ENCODE measurements at places on chromosomes 2 and 18.

DNA sequence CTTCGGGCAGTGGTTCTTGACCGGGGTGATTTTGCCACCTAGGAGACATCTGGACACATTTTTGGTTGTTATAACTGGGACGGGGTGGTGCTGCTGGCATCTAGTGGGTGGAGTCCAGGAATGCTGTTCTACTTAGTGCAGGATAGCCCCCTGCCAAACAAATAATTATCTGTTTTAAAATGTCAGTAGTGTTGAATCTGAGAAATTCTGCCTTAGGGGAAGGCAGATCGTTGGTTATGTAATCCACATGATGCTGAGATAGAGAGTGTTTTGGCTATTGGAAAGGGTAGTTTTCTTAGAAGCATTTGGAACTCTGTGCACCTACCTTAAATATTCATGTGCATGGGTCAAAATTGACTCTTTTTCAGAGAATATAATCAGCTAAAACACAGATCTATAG, 199.0 kb downstream of the TPGS2 start:
- no peak for DNase-seq

- DNase-seq, result no peak
Measured at GRCh38 chr2:85704800-85705679, 10.9 kb downstream of the GNLY start.

GRCh38 chr2:58350484-58350883, 109.4 kb upstream of the FANCL start:
- DNase-seq, result no peak

GRCh38 chr18:48798334-48799245, 152.2 kb downstream of the SMAD7 start:
- DNase-seq, result no peak

DNA sequence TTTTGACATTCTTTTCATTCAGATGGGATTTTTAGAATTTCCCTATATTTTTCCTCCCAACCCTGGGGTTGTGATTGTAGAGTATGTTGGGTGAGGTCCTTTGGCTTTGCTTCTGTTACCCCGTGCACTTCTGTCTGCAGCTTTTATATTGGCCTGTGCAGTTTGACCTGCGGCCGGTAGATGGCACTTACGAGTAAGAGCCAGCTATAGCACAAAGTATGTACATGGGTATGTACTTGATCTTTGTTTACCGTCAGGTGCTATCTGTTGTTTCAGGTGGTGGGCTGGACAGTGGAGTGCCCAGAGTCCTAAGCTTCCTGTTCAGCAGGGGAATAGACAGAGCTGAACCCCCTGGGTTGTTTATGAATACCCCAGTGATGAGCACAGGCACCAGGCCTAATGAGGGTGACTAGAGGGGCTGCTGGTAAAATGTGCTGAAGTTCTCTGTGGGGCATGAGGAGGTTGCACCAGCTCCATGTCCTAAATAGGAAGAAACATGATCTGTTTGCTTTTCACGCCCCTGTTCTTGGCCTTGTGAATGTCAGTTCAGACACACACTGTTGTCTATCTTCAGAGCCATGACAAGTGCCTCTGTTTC, 58.9 kb upstream of the THUMPD2 start:
- peak; percentile 61 for DNase-seq

- no peak for DNase-seq
Measured at GRCh38 chr2:77387324-77387723, 134.9 kb downstream of the LRRTM4 start.

DNA sequence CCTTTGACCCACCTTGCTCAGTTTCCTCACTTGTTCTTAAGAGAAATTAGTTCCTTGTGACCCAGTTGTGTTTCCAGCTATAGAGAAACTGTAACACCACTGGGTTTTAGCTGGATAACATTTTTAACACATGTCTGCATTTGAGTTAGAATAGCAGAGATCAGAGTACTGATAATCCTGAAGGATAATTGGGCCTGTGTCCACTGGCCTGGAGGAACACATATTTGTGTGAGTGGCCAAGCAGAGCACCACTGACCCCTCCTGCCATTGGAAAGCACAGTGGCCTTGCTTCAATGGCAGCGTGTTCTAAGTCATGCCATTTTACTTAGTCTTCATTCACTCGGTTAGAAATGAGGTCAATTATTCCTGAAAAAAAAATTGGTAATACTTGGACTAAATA, 42.6 kb downstream of the PKP4 start:
- no peak for DNase-seq

DNA sequence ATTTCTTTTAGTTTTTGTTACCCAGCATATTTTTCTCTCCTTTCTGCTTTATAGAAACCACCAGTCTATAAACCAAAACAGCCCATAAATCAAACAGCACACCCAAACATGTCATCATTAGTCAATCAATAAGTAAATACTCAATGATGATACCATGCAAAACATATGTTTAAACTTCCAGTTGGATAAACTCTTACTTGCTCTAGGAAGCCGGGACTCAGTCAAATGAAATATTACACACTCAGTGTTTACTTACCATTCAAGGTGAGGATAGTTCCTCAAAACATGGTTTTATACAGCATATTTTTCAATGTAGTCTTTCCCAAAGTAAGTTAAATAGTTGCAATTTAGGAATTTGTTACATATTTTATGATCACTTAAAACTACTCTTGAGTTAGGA, 343.6 kb upstream of the NXPH2 start:
- DNase-seq, result no peak

DNA sequence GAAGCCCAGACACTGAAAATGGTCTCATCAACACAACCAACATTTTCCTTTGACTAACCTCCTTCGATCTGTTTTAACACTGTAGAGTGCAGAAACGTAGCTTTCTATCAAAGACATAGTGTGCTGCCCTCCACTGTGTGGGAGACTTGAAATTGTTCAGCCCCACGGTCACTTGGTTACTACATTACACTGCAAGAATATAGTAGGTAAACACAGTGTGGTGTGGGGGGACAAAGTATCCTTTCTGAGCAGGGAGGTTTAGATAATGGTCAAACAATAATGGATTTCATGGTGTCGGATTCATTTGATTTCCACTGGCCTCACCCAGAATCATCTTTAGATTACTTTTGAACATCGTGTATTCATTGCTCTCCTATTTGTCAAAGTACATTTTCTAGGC, 181.0 kb downstream of the ERBB4 start:
- no peak for DNase-seq

GRCh38 chr18:44195394-44196140, 485.1 kb upstream of the SETBP1 start:
- DNase-seq, result peak; percentile 8

GRCh38 chr2:37558623-37559022, 112.8 kb downstream of the CDC42EP3 start:
- DNase-seq, result no peak

DNA sequence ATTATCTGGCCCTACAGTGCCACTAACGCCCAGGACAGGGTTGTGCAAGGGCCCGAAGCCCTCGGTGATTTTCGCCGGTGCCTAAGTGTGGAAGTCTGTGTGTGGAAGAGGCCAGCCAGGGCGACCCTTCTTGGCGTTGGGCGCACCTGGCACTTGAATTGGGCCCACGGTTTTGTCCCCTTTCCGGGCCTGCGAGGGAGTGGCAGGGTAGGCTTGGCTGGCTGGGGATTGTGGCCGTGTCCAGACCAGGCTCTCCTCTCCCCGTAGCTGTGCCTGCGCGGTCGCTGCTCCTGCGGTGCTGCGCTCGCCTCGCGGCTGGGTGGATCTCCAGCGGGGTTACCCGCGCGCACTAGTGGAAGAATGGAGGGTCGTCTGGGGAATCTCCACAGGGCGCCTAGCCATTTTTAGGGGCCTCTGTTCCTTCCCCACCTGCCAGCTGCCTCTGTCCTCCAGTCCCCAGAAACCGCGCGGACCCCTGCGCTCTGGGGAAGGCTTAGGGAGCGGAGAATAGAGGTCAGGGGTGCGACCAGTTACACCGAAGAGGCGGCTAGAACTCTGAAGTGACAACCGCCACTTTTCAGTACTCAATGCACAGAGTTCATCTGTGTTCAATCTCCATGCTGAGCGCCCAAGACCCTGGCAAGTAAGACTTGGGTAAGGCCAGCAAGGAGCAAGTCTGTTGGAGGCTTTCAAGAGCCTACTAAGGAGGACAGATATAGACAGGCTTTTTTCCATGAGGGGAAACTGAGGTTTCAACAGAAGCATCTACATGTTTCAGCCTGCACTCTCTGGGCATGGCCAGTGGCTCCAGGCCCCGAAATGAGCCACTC, 16.0 kb downstream of the EVX2 start:
- DNase-seq, result no peak

GRCh38 chr2:208984376-208985090, 439.3 kb upstream of the MAP2 start:
- DNase-seq, result peak; percentile 42

- DNase-seq, result peak; percentile 11
Measured at GRCh38 chr2:111049792-111050640, 70.7 kb upstream of the BCL2L11 start.

- no peak for DNase-seq
Measured at GRCh38 chr2:26924731-26925099, 45.7 kb upstream of the MAPRE3 start.

DNA sequence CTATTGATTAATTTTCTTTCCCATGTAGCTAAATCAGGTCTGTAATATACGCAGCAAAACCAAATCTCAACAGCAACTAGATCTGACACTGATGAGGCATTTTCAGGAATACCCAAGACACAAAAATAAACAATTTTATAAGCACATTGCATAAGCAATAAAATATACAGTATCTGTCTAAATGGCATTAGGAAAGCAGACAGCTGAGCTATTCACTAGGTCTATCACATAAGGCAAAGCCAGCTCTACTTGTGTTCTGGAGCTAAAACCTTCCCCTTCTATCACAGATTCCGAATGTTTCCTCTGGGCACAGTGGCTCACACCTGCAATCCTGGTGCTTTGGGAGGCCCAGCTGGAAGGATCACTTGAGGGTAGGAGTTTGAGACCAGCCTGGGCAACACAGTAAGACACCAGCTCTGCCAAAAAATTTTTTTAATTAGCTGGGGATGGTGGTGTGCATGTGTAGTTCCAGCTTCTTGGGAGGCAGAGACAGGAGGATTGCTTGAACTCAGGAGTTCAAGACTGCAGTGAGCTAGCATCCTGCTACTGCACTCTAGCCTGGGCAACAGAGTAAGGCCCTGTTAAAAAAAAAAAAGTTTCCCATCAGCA, 21.1 kb downstream of the PTPN2 start:
- DNase-seq, result no peak

DNA sequence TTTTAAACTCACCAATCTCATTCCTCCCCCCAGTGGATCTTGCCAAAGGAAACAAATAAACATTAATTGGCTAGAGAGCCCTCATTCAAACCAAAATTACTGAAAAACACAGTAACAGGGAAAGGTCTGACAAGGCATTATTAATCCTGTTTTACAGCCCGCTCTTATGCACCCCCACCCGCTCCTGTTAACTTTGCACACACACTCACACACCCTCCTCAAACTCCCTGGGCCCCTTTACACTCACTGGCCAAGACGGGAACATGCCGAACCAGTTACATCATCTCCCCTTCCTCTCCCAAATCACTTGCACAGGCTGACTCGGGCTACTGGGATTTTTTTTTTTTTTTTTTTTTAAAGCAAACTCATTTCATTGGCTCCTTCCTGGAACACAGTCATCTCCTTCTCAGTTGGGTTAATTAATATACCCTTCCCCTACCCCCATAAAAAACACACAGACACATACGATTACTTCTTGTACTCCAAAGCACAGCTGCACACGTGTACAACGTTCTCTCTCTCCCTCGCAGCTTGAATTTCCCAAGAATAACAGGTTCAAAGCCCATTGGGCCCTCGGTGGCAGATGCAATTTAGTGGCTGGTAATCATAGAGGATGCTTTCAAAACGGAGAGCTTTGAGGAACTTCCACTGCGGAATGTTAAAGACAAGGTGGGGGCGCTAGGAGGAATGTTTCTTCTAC, 31.8 kb downstream of the KLF7 start:
- peak; percentile 78 for DNase-seq

DNA sequence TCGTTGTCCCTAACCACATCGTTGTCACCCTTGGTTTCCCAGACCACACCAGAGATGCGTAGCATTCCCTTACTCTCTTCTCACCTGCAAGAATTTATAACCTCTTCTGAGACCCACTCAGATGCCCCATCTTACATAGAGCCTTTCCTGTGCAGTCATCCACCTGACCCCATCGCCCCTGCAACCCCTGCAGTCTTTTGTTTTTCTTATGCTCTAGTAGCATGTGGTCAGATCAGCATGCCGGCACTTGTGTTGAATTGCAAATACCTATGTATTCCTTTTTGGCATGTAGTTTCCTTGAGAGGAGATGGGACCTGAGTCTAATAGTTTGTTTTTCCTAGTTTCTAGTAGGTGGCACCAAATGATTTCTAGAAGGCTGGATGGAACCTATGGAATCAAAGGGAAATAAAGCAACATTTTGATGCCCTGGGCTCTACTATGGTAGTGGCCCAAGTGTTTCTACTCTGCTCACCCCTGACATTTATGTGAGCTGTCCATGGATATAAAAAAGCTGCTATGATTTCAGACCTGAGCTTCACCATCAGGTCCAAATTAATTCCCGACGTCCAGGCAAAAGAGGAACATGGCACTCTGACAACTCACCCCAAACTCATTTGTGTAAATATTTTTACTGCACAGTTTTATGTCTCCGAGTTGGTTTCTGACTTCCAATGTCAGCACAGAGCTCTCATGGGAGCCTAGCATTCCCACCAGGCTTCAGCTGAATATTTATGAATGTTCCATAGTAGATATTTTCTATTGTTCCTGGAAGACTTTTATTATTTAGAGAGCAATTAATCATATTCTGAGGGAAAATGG, 143.6 kb downstream of the RNF144A start:
- DNase-seq, result no peak

DNA sequence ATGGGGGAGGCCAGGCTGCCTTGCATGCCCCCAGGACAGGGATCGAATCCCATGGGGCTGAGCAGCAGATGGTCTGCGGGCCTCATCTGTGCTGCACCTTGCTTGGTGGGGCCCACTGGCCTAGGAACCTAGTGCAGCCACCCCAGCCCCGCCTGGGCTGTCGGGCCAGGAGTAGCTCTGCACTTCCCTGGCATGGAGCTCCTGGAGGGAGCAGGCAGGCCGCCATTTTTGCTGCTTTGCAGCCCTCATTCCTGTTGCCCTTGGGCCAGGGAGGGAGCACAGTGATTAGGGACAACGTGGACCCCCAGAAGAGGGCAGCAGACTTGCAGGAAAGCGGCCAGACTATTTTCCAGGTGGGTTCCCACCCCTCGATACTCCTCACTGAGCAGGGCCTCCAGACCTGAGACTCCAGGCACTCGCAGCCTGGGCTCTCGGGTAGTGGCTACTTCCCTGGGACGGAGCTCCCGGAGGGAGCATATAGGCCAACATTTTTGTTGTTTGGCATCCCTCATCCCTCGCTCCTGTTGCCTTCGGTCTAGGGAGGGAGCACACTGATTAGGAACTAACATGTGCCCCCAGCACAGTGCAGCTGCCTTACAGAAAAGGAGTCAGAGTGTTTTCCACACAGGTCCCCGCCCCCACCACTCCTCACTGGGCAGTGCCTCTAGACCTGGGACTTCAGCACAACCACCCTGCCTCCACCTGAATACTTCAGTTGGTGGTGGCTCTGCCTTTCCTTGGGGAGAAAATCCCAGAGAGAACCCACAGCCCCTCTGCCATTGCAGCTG, 99.5 kb downstream of the MAIP1 start:
- no peak for DNase-seq
